ENCODE measurements at places on chromosomes 11 and 22. TPM values are rescaled to one million over a fixed set of nuclear protein-coding genes. Genes with fewer than 3 reads are reported as not detected.

Gene MICAL3
- polyA plus RNA-seq: 27.6 TPM

GRCh38 chr22:44638971-44639760 lies 62.8 kb upstream of the PRR5 start:
- no peak for DNase-seq

DNA sequence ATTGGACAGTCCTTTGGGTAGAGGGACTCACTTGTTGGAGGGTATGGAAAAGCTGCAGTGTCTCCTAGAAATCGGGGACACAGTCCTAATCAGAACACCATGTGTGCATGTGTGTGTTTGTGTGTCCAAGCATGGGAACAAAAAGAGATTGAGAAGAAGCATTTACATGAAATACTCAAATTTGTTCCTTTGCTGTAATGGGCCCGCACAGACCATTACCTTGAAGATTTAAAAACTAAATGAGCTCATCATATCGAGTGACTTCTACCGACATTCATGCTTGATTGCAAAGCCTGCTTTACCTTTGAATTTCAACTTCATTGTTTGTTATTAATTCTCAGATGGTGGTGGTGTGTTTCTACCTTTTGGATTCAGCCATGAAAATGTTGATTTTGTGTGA lies 106.9 kb downstream of the ZBTB16 start:
- no peak for DNase-seq

Gene SLC16A8
- 0.24 TPM for polyA plus RNA-seq

DNA sequence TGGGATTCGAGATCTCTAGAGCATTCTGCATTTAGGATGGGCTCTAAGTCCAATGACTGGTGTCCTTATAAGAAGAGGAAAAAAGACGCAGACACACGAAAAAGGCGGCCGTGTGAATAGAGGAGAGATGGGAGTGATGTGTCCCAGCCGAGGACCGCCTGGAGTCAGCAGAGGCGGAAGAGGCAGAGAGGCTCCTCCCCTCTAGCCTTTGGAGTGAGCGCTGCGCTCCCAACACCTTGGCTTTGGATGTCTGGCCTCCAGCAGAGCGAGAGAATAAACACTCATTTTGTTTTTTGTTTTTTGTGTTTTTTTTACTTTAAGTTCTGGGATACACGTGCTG lies 83.0 kb upstream of the RTL6 start:
- no peak for DNase-seq

- no peak for DNase-seq
These were observed 13.7 kb downstream of the NAGA start for GRCh38 chr22:42056757-42057511.

Gene KCNK7
- polyA plus RNA-seq: 0.21 TPM

- DNase-seq: no peak
These were observed 182.6 kb downstream of the DDX10 start for GRCh38 chr11:108847298-108847990.

GRCh38 chr11:86244063-86244521 lies 461 bp upstream of the EED start:
- DNase-seq: no peak

DNA sequence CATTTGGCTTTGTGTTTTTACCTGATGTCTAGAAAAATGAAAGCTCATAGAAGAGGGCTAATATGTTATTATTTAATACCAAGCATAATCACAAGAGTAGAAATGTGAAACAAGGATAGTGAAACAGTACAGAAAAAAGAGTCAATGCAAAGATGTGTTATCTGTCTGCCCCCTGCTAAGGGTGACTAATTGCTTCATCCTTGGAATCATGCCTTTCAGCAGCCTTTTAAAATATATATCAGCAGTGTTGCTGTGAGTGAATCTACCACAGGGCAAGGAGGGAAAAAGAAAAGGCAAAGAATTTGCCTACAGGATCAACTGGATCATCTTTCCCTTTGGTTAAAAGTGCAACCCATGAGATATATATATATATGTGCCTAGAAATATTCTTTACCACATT lies 867.2 kb upstream of the RAG2 start:
- no peak for DNase-seq

- no peak for DNase-seq
These were observed 54.3 kb upstream of the CLMP start for GRCh38 chr11:123249354-123249753.

Gene OAF
- polyA plus RNA-seq: 30.0 TPM

- no peak for DNase-seq
These were observed 358.3 kb upstream of the ARHGAP42 start for GRCh38 chr11:100328626-100329340.

All from right renal cortex interstitium (tissue), 3 donors.